ENCODE measurements at places on chromosomes 11 and 22. TPM values are rescaled to one million over a fixed set of nuclear protein-coding genes. Genes with fewer than 3 reads are reported as not detected.

The PRR33 gene
- not detected for total RNA-seq

The TXN2 gene
- total RNA-seq, result 40.7 TPM

The HSPA8 gene
- total RNA-seq, result 1,679 TPM

The ZP1 gene
- 1.6 TPM for total RNA-seq

The SYT12 gene
- total RNA-seq, result 0.09 TPM

All from thymus (tissue), 14 donors.